ENCODE measurements at places on chromosomes 6 and 20. TPM values are rescaled to one million over a fixed set of nuclear protein-coding genes. Genes with fewer than 3 reads are reported as not detected.

SERPINB1 gene
- 51.1 TPM for total RNA-seq

EFCAB8 gene
- 0.94 TPM for total RNA-seq

FRK gene
- 0.06 TPM for total RNA-seq

XKR7 gene
- not detected for total RNA-seq

TMEM170B gene
- total RNA-seq = 2.7 TPM

Data from activated CD8-positive, alpha-beta memory T cell treated with anti-CD3 and anti-CD28 coated beads for 36 hours (primary cell).